ENCODE measurements at places on chromosomes 1 and 21.
A peak's percentile ranks its signal among the peaks of the same experiment; 100 is the strongest.

GRCh38 chr1:170204121-170204520, 58.4 kb downstream of the NTMT2 start:
- DNase-seq: peak; percentile 37

- no peak for DNase-seq
Measured at GRCh38 chr1:71693581-71693980, 588.8 kb downstream of the NEGR1 start.

GRCh38 chr1:107692580-107693345, 272.2 kb downstream of the VAV3 start:
- DNase-seq: no peak

GRCh38 chr1:53619367-53620060, 119.5 kb downstream of the GLIS1 start:
- DNase-seq: no peak

DNA sequence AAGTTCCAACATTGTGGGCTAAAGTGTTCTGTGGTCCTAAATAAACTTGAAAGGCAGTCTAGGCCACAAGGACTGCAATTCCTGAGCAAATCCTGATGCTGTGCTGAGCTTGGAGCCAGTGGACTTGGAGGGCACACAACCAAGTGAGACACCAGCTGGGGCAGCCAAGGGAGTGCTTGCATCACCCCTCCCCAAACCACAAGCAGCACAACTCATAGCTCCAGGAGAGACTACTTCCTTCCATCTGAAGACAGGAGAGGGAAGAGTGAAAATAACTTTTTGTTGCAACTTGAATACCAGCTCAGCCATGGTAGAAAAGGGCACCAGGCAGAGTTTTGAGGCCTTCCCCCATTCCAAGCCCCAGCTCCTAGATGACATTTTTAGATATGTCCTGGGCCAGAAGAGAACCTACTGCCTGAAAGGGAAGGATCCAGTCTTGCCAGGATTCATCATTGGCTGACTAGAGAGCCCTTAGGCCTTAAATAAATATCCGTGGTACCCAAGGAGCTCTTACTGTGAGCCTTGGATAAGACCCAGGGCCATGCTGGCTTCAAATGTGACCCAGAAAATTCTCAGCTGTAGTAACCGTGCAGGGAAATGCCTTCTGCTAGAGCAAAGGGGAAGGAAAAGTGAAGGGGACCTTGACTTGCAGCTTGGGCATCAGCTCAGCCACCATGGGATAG, 35.4 kb upstream of the LRRC8B start:
- peak; percentile 74 for DNase-seq

- no peak for DNase-seq
Measured at GRCh38 chr1:184590163-184590750, 164.4 kb downstream of the EDEM3 start.

GRCh38 chr1:54428837-54429518, 22.8 kb upstream of the SSBP3 start:
- no peak for DNase-seq

DNA sequence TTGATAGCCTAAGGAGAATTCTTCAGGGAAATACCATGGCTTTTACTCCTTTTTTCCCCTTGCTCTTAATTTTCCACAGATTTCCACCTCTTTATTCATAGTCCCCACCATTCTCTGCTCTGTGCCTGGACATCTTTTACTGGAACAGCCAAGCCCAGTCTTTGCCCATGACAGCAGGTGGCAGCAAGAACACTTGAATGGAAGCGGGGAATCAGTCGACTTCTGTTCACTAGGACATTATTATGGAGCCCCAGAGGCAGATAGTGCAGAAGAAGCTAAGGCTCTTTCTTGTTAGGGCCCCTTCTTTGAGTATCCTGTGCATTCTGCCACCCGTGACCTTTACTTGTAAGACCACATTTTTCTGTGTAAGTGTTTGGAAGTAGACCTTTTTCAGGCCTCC, 6.3 kb downstream of the OR14I1 start:
- no peak for DNase-seq

- DNase-seq: no peak
Measured at GRCh38 chr21:41234569-41234968, 66.6 kb downstream of the BACE2 start.

DNA sequence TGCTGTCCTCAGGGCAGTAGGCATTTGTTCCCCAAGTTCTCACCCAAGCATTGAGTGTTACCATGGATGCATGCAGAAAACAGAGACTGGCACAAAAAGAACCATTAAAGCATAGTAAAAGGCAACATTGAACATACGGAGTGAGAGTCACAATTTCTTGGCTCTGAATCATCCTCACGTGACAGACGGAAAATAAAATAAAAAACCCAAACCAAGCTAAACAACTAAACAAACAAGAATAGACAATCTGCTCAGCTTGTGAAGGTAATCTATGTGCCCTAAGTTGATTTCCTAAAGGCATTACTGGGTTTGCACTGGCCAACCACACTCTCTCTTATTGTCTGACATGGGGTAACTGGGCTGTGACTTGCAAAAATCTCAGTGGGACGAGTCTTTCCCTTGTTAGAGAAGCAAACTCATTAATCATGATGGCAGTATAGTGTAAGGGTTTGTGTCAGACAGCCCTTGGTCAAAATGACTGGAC, 306.0 kb downstream of the ASTN1 start:
- DNase-seq: no peak

GRCh38 chr1:152109998-152110294, 5.3 kb downstream of the TCHH start:
- no peak for DNase-seq

DNA sequence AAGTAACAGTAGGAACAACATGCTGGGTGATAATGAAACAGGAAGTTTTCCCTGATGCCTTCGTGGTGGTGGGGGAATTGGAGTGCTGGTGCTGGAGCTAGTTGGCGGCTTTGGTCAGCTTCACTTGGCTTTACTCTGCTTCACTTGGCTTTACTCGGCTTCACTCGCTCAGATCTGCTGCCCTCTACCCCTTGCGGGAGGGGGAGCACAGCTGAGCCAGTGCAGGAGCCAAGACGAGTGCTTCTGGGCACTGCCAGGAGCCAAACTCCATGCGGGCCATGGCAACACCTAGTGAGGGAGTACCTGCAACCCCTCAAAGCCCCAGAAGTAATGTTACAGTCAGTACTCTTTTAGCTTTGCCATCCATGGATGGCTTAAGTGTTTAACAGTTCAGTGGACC, 10.6 kb upstream of the PRKACB start:
- DNase-seq: no peak

GRCh38 chr1:214615871-214616270, 12.9 kb downstream of the CENPF start:
- DNase-seq: peak; percentile 46

GRCh38 chr1:39996396-39997004, 41.6 kb downstream of the MFSD2A start:
- no peak for DNase-seq

DNA sequence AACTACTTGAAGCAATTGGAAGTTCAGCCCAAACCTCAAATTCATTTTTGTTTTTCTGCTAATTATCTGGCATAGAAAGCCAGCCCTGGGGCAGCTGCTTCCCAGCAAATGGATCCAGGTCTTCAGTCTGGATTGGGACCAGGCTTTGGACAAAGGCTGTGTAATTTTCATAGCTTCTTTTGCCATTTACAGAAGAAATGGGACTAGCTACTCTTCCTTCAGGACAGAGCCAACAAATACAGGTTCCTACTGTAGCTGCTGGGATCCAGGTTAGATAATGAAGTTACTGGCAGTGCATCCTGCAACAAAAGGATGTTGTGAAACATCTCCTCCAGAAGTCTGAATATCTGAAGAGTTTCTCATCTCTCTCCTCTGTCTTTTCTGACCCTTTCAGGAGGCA, 171.5 kb upstream of the CAMK1G start:
- peak; percentile 45 for DNase-seq

DNA sequence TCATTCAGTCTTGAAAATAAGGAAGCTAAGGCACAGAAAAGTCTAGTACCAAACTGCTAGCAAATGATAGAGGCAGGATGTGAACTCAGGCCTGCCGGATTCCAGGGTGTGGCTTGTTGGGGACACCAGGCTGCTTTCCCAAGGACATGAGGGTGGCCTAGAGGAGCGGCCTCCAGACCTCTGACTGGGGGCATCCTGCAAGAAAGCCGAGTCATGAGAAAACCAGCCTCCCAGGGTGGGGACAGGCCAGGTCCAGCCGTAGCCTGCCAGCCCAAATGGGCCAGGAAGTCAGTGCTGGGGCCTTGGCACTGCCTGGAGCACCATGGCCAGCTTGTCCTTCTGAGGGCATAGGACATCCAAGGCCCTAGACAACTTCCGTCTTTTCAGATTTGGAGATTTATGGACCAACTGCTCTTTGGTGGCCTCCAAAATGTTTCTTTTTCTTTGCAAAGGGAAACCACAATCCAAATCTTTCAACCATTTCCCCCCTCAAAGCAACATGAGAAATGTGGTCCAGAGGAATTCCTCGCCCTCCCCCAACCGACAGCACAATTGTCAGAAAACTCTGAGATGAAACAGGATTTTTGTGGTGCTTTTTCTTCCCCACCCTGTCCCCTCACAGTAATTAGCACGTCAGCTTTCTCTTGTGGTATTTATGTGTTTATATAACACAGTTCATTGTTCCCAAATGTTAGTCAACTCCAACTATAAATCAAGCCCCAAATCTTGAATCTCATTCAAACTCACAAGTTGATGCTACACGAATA, 212.3 kb downstream of the KAZN start:
- peak; percentile 17 for DNase-seq

- DNase-seq: no peak
Measured at GRCh38 chr1:47179988-47180563, 9.8 kb downstream of the PDZK1IP1 start.

GRCh38 chr21:38376693-38377092, 119.9 kb downstream of the KCNJ15 start:
- DNase-seq: no peak

- DNase-seq: no peak
Measured at GRCh38 chr1:179529482-179530195, 46.1 kb downstream of the NPHS2 start.

DNA sequence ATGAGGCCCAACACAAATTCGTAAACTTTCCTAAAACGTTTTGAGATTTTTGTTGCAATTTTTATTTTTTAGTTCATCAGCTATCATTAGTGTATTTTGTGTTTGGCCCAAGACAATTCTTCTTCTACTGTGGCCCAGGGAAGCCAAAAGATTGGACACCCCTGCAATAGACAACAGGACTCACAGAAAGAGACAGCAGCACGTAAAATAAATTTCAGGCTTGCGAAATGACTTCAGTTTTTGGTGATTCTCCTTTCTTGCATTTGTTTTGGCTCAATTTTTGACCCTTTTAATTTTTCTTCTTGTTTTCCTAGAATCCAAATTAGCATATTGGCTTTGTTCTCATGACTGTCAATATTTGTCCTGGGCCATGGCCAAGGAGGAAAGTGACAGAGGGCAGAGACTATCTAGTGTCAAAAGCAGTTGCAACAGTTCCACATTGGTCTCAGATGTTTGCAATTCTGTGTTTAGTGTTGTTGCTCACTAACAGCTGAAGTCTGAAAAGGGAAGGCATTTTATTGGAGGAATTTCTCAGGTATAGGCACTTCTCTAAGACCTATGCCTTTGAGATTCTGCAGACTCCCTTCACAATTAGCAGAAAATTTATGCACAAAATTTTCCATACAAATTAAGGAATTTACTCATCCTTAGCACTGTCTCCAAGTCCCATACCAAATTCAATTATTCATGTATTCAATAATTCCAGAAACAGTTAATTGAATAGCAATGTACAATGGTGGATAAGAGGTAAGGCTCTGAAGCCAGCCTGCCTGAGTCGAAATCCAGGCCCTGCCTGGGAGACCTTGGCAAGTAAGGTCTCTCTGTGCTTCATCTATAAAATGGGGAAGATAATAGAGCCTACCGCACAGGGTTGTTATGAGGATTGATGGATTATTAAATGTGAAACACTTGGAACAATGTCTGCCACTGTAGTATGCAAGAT, 160.9 kb upstream of the IVNS1ABP start:
- no peak for DNase-seq

GRCh38 chr1:101605878-101606277, 369.1 kb downstream of the S1PR1 start:
- no peak for DNase-seq

DNA sequence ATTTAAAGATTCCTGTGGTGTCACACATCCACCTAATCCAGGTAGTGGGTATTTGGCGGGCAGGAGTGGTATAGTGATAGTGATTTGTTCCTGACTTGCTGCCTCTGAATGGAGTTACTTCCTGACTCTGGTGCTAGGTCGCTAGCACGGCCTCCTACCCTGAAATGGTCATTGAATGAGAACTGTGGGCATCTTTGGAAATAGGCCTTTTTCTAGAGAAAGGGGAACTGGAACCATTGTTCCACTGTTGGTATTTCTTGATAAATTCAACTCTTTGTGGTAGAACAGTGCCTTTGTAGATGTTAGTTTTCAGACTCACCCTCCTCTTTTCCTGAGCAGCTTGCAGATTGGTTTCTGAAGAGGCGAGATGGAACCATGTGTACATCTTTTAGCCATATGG, 1.5 kb downstream of the QSOX1 start:
- no peak for DNase-seq

GRCh38 chr1:240090014-240090413, 1.7 kb upstream of the FMN2 start:
- DNase-seq: no peak

GRCh38 chr21:19683492-19683891, 1279.9 kb upstream of the TMPRSS15 start:
- DNase-seq: no peak

DNA sequence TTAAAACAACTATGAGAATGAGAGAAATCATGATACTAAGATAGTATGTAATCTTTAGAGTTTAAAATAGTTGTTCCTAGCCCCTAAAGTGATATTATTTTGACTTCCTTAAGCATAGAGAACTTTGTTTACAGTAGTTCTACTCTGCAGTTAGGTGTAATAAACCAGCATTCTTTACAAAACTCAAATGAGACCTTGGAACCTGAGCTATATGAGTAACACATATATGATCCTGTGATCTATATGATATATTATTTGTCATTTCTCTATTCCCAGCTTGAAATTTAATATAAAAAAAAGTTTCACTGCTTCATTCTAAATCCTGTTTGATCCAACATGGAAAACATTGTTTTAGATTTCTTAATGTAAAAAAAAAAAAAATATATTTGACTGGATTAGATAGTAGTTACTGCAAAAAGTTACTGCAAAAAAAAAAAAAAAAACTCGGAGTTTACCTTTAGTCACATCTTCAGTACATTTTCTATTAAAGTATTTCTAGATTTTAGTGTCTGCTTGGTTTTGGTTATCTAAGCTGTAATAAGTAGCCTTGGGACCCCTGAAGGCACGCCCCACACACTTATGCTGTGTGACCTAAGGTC, 463.8 kb downstream of the USP25 start:
- no peak for DNase-seq

GRCh38 chr21:31386006-31386405, 41.9 kb upstream of the TIAM1 start:
- DNase-seq: no peak

- DNase-seq: no peak
Measured at GRCh38 chr1:4075436-4076225, 175.6 kb upstream of the C1orf174 start.

DNA sequence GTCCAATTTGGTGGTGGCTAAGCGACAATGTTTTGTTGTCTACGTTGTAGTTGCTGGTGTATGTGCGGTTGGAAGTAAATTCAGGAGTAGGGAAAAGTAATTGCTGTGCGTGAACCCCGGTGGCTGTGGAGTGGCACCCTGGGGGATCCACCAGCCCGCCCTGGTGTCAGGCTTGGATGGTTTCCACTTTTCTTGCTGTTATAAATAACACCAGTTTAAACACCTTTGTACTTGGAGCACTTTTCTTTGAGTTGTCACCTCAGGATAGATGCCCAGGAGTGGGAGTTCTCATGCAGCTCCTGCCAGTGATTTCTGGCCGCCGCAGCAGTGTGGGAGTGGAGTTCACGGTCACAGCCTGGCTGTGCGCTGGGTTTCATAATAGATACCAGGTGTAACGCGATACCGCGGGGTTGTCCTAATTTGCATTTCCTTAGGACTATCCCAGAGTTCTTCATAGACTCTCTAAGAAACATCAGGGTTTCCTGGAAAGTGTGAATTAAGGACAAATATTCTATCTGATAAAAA, 12.8 kb upstream of the TMEM200B start:
- DNase-seq: peak; percentile 64
